ENCODE measurements at places on chromosomes 4 and X.

DNA sequence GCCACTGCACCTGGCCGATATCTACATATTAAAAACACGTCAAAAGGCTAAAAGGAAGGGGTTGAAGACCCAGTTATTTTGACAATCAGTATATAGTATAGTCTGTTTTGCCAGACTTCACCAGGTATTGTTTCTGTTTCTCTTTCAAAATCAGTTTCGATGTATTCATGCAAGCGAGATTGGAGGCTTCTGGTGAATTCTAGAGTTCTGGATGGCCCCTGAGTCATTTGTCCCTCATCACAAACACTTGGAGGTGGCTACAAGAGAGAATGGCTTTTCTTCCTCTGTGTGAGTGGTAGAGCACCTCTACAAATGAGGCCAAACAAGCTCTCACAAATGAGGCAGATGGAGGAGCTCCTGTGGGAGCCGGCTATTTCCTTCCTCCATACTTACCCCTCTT lies 68.6 kb upstream of the ADGRG2 start:
- DNase-seq: no peak

- no peak for DNase-seq
Measured at GRCh38 chr4:87053802-87054767, 119.3 kb downstream of the AFF1 start.

GRCh38 chr4:86652332-86652932 lies 58.3 kb downstream of the PTPN13 start:
- DNase-seq: no peak

DNA sequence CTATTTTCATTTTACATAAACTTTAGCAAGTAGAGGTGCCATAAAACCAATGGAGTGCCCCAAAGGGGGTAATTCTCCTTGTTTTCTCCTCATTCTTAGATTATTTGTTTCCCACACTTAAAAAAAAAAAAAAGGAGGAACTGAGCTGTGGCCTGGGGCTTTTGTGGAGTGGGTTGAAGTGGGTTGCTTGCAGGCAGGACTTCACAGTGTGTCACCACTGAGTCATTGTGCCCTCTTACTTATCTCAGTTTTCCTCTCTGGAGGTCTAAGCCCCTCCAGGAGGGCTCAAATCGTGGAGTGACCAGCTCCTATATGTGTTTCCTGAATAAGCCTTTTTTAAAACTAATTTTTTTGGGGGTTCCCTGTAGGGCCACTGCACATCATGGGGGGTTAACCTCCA lies 69.0 kb downstream of the SLC16A2 start:
- DNase-seq: no peak

DNA sequence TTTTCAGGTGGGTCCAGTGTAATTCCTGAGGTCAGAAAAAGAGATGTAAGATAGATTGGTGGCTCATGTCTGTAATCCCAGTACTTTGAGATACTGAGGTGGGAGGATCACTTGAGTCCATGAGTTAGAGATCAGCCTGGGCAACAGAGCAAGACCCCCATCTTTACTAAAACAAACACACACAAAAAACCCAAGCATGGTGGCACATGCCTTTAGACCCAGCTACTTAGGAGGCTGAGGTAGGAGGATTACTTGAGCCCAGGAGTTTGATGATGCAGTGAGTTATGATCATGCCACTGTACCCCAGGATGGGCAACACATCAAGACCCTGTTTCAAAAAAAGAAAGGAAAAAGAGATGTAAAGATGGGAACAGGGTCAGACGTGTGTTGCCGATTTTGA lies 857.4 kb upstream of the NDST4 start:
- DNase-seq: no peak

GRCh38 chr4:109912706-109913595 lies at the start of gene EGF:
EGF (plus strand) TSS chr4:109912883; CDS start chr4:109913336, 453 bp downstream.
- DNase-seq: no peak

DNA sequence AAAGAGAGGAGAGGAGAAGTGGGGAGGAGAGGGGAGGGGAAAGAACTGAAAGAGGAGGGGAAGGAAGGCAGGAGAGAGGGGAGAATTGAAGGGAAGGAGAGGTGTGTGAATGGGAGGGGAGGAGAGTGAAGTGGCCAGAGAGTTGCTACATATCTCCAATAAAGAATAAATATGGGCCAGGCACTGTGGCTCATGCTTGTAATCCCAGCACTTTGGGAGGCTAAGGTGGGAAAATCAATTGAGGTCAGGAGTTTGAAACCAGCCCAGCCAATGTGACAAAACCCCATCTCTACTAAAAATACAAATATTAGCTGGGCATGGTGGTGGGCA lies 482.4 kb downstream of the NAF1 start:
- no peak for DNase-seq

GRCh38 chrX:13649838-13650237 lies 3.1 kb upstream of the TCEANC start:
- no peak for DNase-seq

DNA sequence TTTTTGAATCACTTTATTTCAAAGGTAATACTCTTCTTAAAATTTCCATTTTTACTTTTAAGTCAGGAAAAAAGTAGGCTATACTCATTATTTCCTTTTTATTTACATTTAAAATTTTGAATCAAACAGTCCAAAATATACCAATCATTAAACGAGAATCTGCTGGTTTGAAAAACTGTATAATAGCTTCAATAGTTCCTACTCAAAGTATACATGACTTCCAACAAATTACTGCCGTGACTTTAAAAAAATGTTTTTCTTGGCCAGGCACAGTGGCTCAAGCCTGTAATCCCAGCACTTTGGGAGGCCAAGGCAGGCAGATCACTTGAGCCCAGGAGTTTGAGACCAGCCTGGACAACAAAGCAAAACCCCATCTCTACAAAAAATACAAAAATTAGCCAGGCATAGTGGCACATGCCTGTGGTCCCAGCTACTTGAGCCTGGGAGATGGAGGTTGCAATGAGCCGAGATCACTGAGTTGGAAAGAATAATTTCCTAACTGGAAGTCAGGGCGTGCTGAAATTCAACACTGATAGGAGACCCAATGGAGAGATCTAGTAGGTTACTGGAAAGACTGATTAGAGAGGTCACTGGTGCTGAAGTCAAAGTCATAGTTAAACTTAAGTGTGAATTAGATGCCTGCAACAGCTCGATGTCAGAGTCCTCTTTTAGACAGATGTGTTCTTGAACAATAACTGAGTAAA lies 9.0 kb downstream of the KLHL8 start:
- DNase-seq: no peak

DNA sequence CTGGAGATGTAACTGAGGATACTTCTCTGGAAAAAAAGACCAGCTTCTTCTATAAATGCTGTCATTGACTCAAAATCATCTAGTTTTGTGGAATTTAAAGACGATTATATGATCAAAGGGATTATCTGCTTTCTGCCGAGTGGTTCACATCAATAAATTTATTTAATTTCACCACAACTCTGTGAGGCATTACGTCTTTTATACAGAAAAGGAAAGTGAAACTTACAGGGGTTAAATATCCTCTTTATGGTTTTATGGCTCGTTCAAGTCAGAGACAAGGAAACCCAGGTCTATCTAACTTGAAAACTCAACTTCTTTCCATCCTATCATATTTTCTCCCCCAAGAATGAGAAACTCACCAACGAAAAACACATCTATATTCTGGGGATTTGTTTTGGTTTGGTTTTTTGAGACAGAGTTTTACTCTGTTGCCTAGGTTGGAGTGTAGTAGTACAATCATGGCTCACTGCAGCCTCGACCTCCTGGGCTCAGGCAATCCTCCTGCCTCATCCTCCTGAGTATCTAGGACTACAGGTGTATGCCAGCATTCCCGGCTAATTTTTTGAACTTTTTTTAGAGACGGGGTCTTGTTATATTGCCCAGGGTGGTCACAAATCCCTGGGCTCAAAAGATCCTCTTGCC lies 377.9 kb upstream of the EMCN start:
- DNase-seq: no peak

- DNase-seq: no peak
Measured at GRCh38 chrX:53732797-53733196, 46.3 kb upstream of the HUWE1 start.

GRCh38 chr4:73583666-73584065 lies 36.6 kb downstream of the RASSF6 start:
- DNase-seq: no peak

GRCh38 chr4:151043803-151044515 lies 28.9 kb upstream of the LRBA start:
- no peak for DNase-seq

DNA sequence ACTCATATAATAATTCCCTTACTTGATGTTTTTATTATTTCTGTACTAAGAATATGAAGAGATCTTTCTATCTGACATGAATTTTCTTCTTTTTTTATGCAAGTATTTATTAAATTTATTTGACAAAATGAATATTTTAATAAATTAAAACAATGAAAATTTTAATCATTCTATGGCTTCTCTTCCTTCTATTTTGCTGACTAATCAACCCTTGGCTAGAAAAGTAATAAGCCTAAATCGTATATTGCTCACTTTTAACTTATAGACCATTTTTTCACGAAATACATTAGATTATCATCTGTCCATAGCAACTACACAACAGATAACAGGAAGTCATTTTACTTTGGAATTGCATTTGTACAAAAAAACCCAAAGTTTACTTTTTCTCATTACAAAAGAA lies 38.6 kb downstream of the PRSS12 start:
- no peak for DNase-seq

GRCh38 chr4:74056114-74056857 lies 17.8 kb upstream of the CXCL3 start:
- DNase-seq: no peak

Measured in CD4-positive, alpha-beta T cell treated with Interleukin-6 for 4 hours (primary cell).